ENCODE measurements at places on chromosomes 2 and 18. TPM values are rescaled to one million over a fixed set of nuclear protein-coding genes. Genes with fewer than 3 reads are reported as not detected.

Gene SERTAD2
- total RNA-seq, result 10.0 TPM

DNA sequence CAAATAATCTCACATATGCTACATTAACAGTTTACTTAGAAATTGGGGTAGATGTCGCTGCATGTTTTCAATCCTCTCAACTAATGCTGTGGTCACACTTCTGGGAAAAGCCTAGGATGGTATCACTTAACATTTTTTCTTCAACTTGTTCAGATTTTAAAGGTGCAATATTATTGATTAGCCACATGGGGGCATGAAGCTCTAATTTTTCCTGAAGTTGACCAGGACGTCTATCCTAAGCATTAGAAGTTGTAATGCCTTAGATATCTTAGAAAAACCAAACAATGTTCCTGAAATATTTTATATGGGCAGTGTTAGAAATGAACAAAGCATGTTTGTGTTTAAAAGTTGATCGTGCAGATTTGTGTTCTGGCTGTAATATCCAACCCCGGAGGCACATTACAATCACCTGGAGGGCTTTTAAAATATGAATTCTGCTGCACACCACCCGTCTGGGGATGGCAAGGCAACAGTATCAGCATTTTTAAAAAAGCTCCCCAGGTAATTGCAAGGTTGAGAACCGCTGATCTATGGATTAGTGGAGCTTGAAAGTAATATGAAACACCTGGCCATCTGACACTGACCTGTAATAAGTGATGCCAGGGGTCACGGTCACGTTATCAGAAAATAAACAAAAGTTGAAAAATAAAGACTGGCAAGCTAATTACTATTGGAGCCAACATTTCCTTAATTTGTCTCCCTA, 100.5 kb upstream of the LMAN1 start:
- peak; percentile 50 for DNase-seq

Gene IL1RL1
- total RNA-seq, result not detected

DNA sequence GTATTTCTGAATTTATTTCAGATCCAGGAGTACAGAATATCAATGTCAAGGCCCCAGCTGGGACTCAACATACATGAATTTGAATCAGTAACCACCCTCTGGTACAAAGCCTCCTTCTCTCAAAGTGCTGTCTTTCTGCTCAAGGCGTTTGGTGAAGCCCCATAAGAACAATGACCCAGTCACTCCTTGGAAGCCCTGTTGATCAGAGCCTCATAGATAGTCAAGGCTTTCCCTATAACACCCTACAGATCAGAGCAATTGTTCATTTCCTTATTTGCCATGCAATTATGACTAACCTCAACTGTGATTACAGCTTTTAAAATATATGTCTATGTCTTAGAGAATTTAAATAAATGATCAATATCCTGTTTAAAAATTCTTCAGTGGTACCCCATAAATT, 159.1 kb upstream of the CREB1 start:
- no peak for DNase-seq

Gene LRRTM1
- not detected for total RNA-seq
